Amygdala (tissue), 56 donors: ENCODE measurements at places on chromosomes 4 and X.
A peak's percentile ranks its signal among the peaks of the same experiment; 100 is the strongest.

GRCh38 chrX:131747173-131747572 is 203.3 kb downstream of the OR13H1 start:
- peak; percentile 84 for DNase-seq

- DNase-seq = no peak
These were observed 38.3 kb downstream of the VSIG4 start for GRCh38 chrX:66001596-66001995.

- no peak for DNase-seq
These were observed 46.9 kb upstream of the SMARCAD1 start for GRCh38 chr4:94160774-94161173.

DNA sequence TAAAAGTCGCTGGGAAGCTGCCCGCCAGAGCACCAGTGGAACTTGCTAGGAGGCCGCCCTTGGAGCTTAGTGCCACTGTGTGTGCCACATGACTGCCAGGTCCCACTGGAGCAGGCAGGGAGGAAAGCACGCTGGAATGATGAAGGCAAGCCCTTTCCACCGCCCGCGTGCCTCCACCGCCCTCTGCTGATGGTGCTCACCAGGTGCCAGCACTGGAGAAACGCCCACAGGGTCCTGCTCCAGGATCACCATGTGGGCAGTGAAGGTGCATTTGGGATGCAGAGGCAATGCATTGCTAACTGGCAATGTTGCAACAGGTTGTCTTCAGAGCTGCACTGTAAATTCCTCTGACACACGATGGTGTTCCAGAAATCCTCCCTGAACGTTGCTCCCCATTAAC is 76.3 kb downstream of the SHROOM2 start:
- DNase-seq = no peak

DNA sequence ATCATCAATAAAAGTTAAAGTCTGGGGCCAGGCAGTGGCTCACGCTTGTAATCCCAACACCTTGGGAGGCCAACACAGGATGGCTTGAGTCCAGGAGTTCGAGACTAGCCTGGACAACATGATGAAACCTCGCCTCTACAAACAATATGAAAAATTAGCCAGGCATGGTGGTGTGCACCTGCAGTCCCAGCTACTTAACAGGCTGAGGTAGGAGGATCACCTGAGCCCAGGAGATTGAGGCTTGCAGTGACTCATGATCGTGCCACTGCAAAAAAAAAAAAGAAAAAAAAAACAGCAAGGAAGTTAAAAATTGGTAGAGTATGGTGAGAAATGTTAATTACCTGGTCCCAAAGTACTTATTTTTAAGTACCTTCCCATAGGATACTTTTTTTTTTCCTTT is 27.5 kb downstream of the FBXW7 start:
- no peak for DNase-seq

DNA sequence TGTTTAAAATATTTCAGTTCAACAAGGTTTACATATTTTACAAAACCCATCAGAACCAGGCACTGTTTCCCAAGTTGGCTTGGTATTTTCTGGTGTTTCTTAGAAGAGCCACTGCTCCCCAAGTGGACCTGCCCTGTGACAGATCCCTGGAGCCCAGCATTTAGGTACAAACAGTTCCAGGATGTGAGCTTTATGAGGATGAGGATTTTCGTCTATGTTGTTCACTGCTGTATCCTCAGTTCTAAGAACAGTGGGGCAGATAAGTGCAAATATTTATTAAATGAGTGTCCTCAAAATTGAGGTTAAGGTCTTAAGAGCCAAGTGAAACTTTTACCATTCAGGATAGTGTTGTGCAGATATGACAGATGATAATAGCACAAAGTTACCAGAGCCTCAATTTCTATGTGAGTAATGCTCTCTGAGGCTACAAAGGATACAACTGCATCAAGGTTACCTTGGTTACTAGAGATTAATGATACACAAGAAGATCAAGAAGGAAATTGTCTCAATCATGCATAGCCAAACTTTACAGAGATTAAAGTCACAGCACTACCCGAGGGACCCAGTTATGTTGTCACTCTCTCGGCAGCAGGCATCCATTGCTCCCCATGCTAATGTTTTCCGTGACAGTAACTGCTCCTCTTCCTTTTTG is 37.5 kb downstream of the ANXA3 start:
- no peak for DNase-seq

GRCh38 chrX:20637351-20637750 is 370.6 kb upstream of the RPS6KA3 start:
- no peak for DNase-seq

DNA sequence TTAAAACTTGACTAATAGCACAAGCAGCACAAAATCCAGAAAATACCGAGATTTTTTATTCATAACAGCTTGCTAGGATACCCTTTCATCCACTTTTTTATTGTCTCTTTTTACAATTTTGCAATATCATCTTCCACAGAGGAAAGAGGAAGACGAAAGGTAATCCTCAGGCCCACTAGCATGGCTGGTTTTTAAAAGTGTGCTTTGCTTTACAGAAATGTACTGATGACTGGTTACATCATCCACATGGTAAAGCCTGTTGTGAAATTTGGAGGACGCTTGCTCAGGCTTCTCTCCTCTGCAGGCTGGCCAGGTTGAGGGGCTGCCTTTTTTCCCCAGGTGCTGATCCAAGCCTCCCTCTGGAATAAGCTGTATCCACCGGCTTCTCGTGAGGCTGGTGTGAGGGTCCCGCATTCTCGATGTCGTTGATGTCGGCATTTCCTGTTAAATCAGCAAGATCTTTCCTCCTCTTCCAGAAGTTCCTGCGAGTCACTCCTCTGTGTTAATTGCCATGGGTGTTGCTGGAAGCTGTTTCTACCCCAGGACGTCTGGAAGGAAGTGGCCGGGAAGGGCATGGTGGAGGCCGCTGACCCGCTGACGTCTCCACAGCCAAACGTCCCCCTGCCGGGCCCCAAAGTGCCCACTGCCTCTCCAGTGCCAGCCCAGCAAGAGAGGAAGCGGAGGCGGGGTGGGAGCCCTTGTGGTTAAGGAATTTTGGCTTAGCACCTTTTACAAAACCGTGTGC is 5.8 kb upstream of the DGKQ start:
- no peak for DNase-seq

- DNase-seq = no peak
These were observed 908.1 kb downstream of the CCSER1 start for GRCh38 chr4:91035276-91035675.

GRCh38 chrX:100863326-100863864 is 10.8 kb downstream of the NOX1 start:
- DNase-seq = no peak

DNA sequence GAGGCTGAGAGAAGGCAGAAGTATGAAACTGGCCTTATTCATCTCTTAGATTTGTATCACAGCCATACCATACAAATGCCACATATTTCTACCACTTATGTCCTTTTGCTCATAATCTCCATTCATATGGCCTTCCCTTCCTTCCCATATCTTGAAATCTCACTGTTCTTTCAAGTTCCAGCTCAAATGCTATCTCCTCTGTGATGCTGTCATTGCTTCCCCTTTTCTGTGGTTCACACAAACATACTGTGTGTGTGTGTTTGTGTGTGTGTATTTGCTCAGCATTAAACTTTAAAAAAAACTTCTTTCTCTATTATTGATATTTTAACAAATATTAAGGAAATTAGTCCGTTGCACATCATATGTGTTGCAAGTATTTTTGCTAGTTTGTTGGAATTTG is 26.7 kb downstream of the PHKA1 start:
- DNase-seq = no peak

DNA sequence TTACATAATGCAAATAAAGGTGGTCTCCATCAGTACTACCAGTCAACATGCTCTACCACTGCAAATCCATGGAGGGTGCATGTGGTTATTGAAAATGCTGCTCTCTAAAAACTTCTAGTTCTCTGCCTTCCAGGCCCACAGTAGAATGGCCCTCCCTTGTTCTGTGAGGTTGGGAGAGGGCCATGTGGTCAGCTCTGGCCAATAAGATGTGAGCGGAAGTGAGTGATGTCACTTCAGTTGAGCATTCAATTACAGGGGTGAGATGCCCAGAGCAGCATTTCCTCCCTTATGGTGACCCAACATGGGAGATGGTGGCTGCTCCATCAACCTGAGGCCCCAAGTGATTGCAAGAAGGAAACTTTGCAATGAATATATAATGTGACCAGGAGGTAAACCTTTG is 148.8 kb downstream of the CPEB2 start:
- DNase-seq = no peak

- no peak for DNase-seq
These were observed 69.5 kb downstream of the IL15 start for GRCh38 chr4:141705747-141706377.

DNA sequence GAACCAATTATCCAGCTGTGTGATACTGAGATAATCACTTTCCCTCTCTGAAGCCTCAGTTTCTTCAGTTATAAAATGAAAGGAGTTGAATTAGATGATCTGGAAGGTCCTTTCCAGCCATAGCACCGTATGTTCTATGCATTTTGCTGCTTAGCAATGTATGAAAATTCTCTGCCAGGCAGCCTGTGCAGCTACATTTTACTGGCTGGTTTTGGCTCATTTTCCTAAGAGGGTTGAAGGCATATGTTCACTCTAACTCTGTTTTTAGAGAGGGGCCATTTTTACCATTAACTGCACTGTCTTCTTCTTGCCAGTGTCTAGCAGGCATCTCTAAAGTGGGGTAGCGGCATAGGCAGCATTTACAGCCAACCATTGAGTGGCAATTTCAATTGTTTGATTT is 26.1 kb downstream of the TRPC5 start:
- DNase-seq = no peak

DNA sequence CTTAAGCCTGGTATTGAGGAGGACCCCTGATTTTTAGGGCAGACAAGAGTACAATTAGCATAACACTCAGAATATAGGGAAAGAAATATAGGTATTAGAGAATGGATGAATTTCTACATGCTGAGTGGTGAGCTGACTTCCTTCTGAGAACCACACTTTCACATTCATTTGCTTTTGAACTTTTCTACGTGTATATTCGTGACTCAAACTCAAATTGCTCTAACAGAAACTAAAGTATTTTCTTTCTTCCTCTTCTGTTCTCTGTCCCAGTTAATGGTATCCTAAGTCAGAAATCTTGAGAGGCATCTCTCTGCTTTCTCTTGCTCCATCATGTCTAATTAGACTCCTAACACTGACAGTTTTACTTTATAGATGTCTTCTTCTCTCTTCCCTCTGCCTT is 103.2 kb upstream of the CITED1 start:
- no peak for DNase-seq

GRCh38 chr4:74033739-74034138 is 4.8 kb downstream of the CXCL3 start:
- no peak for DNase-seq

DNA sequence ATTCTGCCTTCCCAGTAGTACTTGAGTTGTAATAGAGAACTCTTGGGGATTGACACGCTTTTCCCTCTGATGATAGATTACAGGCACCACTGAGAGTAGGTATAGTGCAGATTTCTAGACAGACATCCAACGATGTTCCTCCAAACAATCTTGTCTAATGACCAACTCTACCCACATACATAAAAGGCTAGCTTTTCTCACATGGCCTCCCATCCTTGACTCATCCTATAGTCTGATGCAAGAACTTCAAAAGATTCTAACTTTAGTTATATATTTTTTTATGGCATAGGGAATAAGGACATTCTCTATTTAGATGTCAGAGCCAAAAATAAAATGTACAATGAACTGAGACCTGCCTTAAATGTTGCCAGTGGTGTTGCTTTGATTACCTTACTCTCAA is 60.9 kb downstream of the GLRA2 start:
- no peak for DNase-seq

DNA sequence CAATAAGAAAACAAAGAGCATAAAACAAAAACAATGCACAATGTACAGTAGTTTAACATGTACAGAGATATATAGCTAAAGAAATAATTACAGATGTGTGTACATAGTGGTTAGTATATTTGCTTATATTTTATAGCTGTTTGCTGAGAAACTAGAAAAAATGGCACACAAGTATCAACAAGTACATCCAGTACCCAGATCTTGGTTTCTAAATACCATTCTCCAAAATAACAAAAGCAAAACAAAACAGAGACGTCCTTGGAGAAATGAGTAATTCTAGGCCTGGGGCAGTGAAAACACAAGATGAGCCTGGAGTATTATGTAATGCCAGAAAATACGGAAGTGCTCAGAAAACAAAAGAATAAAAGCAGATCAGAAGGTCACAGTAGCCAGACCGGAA is 189.6 kb downstream of the TMEM47 start:
- DNase-seq = no peak

DNA sequence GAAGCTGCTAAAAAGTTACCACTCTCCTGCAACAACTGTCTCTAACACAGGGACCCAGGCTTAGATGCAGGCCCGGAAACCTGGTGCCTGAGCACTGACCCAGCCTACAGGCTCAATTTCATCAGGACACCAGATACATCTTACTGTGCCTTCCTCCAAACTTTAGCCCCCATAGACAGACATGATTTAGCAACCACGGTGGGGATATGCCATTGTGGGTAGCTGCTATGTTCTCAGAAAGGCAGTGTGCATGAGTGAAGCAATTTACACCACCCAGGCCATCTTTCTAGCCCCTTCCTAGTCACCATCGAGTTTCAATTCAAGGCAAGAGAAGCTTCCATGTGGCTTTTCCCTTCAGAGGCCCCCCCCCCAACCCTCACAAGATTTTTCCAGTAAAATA is 2.7 kb downstream of the HS3ST1 start:
- DNase-seq = no peak

DNA sequence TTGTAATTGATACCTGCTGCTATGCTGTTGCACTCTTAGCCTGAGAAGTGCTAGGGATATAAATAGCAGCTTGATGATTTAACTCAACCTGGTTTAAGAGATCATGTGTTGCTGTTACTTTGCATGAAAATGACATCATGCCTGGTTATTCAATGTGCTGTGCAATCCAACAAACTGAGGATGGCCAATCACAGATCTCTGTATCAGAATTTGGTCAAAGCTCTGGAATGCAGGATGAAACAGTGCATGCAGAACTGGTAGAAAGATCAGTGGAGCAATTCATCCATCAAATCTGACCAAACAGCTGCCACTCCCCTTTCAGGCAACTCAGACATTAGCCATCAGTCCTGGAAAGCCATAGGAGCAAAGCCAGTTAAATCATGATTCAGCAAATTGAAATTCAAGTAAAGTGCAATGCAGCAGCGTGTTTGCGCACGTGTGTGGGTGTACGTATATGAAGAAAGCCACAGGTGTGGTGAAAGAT is 160.3 kb upstream of the RASGEF1B start:
- DNase-seq = no peak

DNA sequence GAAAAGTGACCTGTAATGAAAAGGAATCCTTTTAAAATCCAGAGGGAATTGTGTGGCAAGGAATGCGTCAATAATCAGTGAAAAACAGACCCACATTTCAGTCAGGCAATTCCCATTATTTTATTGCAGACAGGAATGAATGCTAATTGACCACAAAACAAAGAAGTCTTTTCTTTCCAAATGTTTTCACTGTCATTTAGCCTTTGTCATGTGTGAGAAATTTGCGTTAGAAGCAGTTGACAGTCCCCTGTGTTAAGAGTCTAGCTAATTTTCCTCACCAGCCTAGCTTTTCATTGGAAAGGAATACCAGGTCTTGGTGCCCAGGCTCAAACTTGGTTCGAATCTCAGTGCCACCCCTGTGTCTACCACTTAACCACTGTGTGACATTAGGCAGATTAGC is 83.4 kb downstream of the KIT start:
- no peak for DNase-seq

- no peak for DNase-seq
These were observed 8.0 kb downstream of the GASK1B start for GRCh38 chr4:158164768-158165213.
